ENCODE measurements at places on chromosomes 12 and 14. TPM values are rescaled to one million over a fixed set of nuclear protein-coding genes. Genes with fewer than 3 reads are reported as not detected.

GRCh38 chr14:58816416-58817115 lies 178.8 kb downstream of the DACT1 start:
- H3K27ac ChIP-seq: no peak overlapping the region
- no peak for DNase-seq
- no peak overlapping the region for H3K4me3 ChIP-seq
- peaks cover 95% of the 10 kb centered on the region for H3K27me3 ChIP-seq
- no peaks in the 10 kb centered on the region for H3K4me1 ChIP-seq

GRCh38 chr14:94412671-94413638 lies 24.6 kb upstream of the SERPINA1 start:
- H3K27me3 ChIP-seq: no peaks in the 10 kb centered on the region
- H3K27ac ChIP-seq: no peak overlapping the region
- no peak overlapping the region for H3K4me3 ChIP-seq

The SLC25A47 gene
- total RNA-seq: not detected

The PTGES3 gene
- 212 TPM for total RNA-seq

DNA sequence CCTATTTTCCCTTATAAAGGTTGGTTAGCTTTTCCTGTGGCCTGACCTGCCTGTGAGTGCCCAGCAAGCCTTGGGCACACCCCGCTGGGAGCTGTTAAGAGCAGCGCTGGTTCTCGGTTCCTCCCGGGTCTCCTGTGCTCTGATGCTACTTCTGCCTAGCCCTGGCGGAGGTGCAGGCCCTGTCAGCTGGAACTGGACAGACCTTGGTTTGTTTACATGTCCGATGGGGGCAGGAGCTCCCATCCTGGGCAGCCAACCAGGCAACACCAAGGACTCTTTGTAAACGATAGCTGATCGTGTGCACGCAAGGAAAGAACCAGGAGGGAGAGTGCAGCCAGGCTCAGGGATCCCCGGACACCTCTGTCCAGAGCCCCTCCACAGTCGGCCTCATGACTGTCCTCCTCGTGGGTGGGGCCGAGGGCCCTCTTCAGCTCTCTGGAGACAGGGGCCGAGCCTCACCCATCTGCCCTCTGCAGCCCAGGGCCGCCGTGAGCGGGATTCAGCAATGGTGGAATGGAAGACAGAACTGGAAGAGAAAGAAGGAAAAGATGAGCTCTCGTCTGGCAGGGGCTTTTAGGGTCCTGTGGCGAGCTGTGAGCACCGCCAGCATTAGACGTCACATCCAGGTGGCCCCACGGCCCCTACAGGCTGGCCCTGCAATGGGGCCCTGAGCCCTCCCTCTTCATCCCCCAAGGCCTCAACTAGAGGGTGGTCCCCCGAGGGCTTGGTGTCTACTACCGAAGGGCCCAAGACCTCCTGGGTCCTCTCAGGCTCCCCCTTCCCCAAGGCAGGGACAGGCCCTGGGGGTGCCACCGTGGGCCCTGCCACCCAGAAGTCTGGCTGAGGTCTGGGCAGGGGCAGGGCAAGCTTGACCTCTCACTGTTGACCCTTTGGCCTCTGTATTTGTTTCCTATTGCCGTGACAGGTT lies 12.3 kb downstream of the TNFAIP2 start:
- H3K4me1 ChIP-seq: peaks cover 24% of the 10 kb centered on the region
- DNase-seq: no peak
- no peak overlapping the region for H3K4me3 ChIP-seq
- H3K27ac ChIP-seq: peak overlapping the region; percentile 62
- no peaks in the 10 kb centered on the region for H3K27me3 ChIP-seq
- peaks cover 11% of the 10 kb centered on the region for H3K36me3 ChIP-seq

GRCh38 chr12:109020796-109021380 lies at the start of gene SVOP:
SVOP (minus strand) TSS chr12:109021068; CDS start chr12:109020868, 200 bp downstream.
- DNase-seq: peak; percentile 70
- H3K27me3 ChIP-seq: peaks cover under 1% of the 10 kb centered on the region
- H3K36me3 ChIP-seq: no peaks in the 10 kb centered on the region
- H3K4me1 ChIP-seq: no peaks in the 10 kb centered on the region
- H3K27ac ChIP-seq: no peak within 1 kb of the TSS

DNA sequence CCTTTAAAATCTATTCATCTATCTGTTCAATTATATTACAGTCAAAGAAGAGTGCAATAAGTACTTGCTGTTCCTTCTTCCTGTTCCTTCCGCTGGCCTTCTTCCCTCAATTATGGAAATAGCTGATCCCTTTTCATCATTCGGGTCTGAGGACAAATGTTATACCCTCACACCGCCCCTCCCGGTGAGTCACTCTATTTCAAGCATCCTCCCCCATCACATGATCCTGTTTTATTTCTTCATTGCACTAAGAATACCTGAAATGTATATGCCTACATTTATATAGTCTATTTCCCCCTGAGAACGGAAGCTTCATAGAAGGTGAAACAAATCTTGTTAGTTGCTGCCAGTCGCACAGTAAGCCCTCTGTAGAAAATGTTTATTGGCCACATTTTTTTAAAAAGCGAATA lies 2.5 kb downstream of the SLC38A1 start:
- peaks cover 12% of the 10 kb centered on the region for H3K4me1 ChIP-seq
- H3K27me3 ChIP-seq: no peaks in the 10 kb centered on the region
- H3K4me3 ChIP-seq: no peak overlapping the region
- H3K27ac ChIP-seq: no peak overlapping the region

DNA sequence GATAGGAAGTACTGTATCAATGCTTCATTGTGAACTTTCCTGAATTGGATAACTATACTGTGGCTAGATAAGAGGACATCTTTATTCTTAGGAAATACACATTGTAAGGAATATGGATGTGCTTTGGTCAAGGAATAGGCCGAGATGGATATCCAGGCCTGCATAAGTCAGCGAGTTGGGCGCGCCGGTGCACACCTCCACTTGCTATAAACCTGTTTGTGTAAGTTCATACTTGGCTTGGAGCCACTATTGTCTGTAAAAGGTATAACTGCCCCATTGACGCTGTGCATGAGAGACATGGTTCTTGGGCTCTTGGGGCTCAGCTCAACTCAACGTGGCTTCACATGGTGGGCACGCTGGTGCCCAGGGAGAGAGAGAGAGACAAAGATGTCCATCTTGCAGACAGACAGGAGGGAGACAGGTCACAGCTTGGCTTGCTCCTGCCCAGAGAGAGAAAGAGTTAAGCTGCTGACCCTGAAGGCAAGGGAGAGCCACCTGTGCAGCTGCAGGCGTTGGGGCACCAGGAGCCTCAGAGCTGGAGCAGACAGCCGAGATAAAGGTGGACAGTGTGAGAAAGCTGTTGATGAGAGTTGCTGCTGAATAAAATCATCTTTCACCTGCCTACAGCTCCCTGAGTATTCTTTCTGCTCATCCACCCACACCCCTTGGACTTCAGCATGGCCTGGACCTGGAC lies 34.1 kb upstream of the COCH start:
- H3K27me3 ChIP-seq: no peaks in the 10 kb centered on the region
- no peaks in the 10 kb centered on the region for H3K4me1 ChIP-seq
- H3K4me3 ChIP-seq: no peak overlapping the region
- H3K36me3 ChIP-seq: no peaks in the 10 kb centered on the region
- no peak overlapping the region for H3K27ac ChIP-seq
- no peak for DNase-seq

- peak; percentile 28 for DNase-seq
- peaks cover 4% of the 10 kb centered on the region for H3K4me1 ChIP-seq
- H3K36me3 ChIP-seq: no peaks in the 10 kb centered on the region
- no peak overlapping the region for H3K4me3 ChIP-seq
- H3K27me3 ChIP-seq: peaks cover 30% of the 10 kb centered on the region
These were observed 24.9 kb upstream of the CHGA start for GRCh38 chr14:92897922-92898565.

The CLSTN3 gene
- 40.2 TPM for total RNA-seq

- H3K36me3 ChIP-seq: peaks cover 5% of the 10 kb centered on the region
- H3K4me3 ChIP-seq: no peak overlapping the region
- no peaks in the 10 kb centered on the region for H3K27me3 ChIP-seq
- peaks cover 7% of the 10 kb centered on the region for H3K4me1 ChIP-seq
- peak; percentile 61 for DNase-seq
- peak overlapping the region; percentile 21 for H3K27ac ChIP-seq
These were observed 89.8 kb downstream of the RERG start for GRCh38 chr12:15131431-15131830.

DNA sequence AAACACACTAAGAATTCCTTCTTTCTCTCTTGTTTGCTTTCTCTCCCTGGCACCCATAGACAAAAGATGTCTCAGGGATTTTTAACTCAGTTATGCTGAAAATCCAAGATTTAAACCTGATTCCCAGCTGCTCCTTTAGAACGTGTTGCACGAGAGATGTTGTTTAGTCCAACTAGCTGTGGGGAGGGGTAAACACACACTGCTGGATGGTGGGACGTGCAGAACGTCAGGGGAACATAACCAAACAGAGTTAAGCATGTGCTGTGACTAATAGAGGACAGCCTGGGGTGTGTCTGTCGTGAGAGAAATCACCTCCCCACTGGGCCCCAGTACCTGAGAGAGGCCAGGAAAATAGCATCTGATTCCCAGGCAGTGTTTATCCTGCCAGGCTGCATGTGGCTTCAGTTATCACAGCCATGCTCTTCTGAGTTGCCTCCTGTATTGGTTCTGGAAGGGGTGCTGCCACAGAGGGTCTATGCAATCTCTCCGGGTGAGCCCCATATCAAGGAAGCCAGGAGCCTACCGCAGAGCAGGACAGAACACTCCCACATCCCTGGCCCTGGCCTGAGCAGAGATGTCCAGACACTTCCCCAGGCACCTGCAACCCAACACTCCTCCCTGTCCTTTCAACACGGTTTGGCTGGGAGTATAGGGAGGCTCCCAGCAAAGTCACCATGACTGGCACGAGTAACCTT lies 112.7 kb upstream of the EGLN3 start:
- H3K27me3 ChIP-seq: no peaks in the 10 kb centered on the region
- no peak for DNase-seq
- peaks cover 13% of the 10 kb centered on the region for H3K4me1 ChIP-seq

GRCh38 chr12:109773384-109774011 lies 59.7 kb downstream of the TRPV4 start:
- no peak overlapping the region for H3K27ac ChIP-seq
- peak overlapping the region; percentile 66 for H3K4me3 ChIP-seq
- DNase-seq: peak; percentile 63
- peaks cover 12% of the 10 kb centered on the region for H3K4me1 ChIP-seq
- H3K36me3 ChIP-seq: no peaks in the 10 kb centered on the region
- H3K27me3 ChIP-seq: no peaks in the 10 kb centered on the region

The ASIC1 gene
- 1.3 TPM for total RNA-seq

- H3K27me3 ChIP-seq: no peaks in the 10 kb centered on the region
- H3K4me1 ChIP-seq: peaks cover 15% of the 10 kb centered on the region
- DNase-seq: peak; percentile 21
- no peak overlapping the region for H3K27ac ChIP-seq
- no peak overlapping the region for H3K4me3 ChIP-seq
These were observed 55.6 kb upstream of the ACTN1 start for GRCh38 chr14:69034612-69035262.

GRCh38 chr12:40697566-40698259 lies 5.5 kb downstream of the CNTN1 start:
- H3K4me1 ChIP-seq: no peaks in the 10 kb centered on the region
- peaks cover 59% of the 10 kb centered on the region for H3K27me3 ChIP-seq
- H3K36me3 ChIP-seq: no peaks in the 10 kb centered on the region
- H3K27ac ChIP-seq: no peak overlapping the region

DNA sequence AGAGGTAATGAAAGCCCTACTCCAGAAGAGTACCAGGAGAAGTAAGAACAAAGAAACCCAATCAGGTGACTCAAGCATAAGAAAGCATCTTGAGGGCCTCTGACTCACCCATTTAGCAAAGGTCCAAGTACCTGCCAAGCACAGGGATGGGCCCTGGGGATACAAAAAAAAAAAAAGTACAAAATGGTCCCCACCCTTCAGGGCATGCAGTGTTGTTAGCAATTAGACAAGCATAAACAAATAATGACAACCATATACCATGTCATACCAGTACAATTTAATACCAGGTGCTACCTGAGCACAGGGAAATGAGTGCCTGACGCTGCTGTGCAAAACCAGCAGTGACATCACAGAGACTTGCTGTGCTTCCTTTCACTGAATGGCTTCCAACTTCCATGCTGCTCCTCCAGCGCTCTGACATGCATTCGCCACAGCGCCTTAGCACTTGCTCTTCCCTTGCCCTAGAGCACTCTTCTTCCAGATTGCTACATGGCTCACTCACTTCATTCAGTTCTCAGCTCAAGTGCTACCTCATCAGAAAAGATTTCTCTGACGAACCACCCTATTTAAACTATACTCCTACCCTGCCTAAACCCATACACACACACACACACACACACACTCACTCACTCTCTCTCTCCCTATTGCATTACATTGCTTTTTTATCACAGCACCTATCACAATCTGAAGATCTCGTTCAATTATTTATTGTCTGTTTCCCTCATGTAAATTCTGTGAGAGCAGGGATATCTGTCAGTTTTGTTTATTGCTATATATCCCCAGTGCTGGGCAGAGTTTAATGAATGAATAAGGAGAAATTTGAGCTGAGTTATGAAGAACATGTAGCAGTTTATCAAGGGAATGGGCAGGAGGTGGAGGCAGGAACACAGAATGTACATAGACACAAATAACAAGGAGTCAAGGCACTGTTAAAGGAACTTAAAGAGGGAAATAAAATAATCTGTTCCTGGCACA lies 12.9 kb upstream of the EPS8 start:
- no peaks in the 10 kb centered on the region for H3K27me3 ChIP-seq
- H3K36me3 ChIP-seq: no peaks in the 10 kb centered on the region
- DNase-seq: peak; percentile 83
- H3K27ac ChIP-seq: peak overlapping the region; percentile 63
- H3K4me1 ChIP-seq: peaks cover 26% of the 10 kb centered on the region

GRCh38 chr14:102295270-102295669 lies 9.7 kb downstream of the MOK start:
- H3K27ac ChIP-seq: no peak overlapping the region
- H3K27me3 ChIP-seq: no peaks in the 10 kb centered on the region
- H3K4me1 ChIP-seq: peaks cover 6% of the 10 kb centered on the region
- H3K4me3 ChIP-seq: no peak overlapping the region
- H3K36me3 ChIP-seq: no peaks in the 10 kb centered on the region

- H3K4me3 ChIP-seq: no peak overlapping the region
- no peaks in the 10 kb centered on the region for H3K27me3 ChIP-seq
- no peak for DNase-seq
These were observed 307.1 kb upstream of the E2F7 start for GRCh38 chr12:77372494-77372893.

DNA sequence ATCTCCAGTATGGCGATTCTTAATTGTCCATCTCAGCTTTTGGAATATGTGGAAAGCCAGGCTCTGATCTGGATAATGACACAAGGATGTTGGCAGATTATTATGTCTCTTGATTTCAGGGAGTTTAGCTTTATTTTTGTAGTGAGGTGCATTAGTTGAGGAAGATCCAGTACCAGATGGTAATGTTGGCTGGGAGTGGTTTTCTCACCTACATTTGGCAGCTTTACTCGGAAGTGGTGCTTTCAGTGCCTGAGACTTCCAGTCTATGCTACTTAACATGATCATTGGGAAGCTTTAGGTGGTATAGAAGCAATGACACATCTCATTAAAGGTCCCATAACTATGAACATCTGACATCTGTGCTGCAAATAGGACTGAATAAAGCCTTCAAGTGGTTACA lies 7.5 kb downstream of the SLC15A5 start:
- no peaks in the 10 kb centered on the region for H3K4me1 ChIP-seq
- no peak overlapping the region for H3K4me3 ChIP-seq
- H3K27me3 ChIP-seq: no peaks in the 10 kb centered on the region
- no peak for DNase-seq
